Caki2 (cell line): ENCODE measurements at places on chromosomes 12 and 14.

DNA sequence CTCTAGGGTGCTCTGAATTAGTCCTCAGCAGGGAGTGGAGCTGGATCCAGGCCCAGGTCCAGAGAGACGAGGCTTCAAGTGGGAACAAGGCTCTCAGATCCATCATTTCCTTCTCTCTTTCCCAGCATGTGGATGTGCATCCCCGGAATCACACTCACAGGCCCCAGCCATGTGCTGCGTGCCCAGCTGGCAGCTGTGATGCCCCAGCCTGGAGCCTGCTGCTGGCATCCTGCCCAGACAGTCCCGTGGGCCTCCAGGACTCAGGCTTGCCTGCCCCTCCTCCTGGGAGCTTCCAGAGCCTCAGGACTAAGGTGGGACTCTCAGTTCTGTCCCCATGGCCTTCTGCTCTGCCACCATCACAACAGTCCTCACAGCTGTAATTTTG lies 6.2 kb upstream of the KRT84 start:
- DNase-seq, result no peak

DNA sequence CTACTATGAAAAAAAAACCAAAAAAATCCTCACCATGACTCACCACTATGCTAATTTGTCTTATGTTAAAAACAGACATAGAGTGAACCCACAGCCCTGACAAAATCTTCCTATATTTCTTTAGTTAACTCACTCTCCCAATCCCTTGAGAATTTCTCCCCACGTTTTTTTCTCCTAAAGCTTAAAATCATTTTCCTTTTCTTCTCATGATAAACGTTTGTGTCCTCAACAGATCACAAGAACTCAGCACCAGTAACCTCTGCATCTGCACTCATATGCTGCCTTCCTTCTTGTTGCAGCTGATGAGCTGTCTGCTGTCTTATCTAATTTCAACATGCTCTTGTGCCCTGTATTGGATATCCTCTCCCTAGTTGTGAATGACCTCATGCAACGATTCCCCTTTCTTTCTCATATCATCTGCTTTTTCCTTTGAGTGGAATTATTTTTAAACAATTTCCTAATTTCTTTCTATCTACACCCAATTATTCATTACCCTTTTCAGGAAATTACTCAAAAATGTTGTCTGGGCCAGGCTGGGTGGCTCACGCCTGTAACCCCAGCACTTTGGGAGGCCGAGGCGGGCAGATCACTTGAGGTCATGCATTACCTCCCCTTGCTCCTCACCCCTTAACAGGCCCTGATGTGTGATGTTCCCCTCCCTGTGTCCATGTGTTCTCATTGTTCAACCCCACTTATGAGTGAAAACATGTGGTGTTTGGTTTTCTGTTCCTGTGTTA lies 427.5 kb upstream of the MGAT4C start:
- DNase-seq, result peak; percentile 43

- DNase-seq, result no peak
These were observed 39.5 kb downstream of the GALNT16 start for GRCh38 chr14:69299286-69300035.

DNA sequence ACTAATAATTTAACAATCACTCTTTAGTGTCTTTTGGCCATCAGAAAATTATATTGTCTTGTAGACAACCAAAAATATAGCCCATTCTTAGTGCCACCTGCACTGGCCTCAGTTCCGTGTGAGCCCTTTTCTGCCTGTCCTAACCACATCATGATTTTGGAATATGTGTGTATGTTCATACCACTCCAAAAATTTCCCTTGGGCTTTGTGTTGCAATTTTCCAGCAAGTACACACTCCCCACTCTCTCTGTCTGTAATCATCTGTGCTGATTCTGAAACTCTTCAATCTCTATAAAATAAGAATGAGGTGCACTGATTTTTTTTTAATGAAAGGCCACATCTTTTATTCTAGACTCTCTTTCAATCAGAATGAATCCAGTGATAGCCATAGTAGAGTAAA lies 196.0 kb downstream of the PIK3C2G start:
- no peak for DNase-seq

DNA sequence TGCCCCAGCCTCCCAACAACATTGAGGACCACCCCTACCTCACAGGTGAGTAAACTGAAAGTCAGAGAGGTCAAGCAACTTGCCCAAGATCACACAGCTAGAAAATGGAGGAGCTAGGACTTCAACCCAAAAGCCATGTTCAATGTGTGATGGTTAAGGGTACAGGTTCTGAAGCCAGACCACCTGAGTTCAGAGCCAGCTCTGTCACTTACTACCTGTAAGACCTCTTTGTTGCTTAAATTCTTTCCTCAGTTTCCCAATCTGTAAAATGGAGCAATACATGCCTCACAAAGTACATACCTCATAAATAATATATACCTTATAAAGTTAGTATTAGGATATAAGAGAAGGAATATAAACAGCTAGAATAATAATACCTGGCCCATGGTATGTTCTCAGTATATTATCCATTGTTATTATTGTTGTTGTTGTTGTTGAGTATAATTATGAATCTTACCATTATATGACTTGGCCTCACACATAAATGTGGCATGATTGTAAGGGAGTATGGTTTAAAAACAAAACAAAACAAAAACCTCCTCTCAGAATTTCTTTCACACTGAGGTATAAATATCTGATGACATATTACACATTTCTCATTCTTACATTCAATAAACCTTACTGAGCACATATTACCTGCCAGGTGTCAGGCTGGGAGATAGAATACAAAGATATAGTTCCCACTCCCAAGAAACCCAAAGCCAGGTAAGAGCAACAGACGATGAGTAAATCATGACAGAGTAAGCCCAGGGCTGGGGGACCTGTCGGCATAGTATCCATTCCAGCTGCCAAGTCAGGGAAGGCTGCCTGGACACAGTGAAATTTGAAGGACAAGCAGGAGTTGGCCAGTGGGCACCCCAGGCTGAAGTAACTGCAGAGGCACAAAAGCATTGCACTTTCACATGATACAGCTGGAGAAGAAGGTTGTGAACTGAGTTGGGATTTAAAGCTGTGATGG lies 19.6 kb downstream of the CMKLR1 start:
- DNase-seq, result no peak

DNA sequence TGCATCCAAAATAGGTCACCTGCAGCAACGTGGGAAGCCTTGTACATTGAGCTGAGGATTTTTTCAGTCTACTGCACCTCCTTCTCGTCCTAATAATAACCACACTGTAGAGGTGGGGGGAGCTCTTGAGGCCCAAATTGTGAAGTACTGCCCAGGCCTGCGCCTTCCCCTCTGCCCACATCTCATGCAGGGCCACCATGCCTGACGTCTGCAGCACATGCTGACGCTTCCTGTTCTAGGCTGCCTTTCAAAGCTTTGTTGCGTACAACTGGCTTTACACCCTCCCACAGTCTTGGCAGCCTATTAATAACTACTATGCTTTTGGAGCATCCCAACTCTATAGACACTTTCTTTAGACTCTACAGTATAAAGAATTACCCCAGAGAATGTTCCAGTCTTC lies 26.5 kb upstream of the TTC7B start:
- DNase-seq, result no peak

DNA sequence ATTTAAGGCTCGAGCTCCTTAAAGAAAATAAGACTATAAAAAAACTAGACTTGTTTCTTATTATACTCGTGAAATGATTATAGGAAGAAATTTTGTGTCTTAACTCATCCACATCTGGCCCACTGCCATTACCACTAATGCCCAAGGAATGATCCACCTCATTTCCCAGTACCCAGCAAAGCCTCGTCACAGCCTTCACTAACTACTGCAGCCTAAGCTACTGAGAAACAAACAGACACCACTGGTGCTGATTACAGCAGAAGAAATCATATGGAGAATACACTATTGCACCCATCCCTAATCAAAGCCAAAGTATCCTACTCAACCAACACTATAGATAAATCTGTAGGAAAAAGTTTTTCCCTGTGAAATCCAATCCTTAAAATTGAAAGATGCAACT lies 205.3 kb upstream of the NAV3 start:
- DNase-seq, result no peak

DNA sequence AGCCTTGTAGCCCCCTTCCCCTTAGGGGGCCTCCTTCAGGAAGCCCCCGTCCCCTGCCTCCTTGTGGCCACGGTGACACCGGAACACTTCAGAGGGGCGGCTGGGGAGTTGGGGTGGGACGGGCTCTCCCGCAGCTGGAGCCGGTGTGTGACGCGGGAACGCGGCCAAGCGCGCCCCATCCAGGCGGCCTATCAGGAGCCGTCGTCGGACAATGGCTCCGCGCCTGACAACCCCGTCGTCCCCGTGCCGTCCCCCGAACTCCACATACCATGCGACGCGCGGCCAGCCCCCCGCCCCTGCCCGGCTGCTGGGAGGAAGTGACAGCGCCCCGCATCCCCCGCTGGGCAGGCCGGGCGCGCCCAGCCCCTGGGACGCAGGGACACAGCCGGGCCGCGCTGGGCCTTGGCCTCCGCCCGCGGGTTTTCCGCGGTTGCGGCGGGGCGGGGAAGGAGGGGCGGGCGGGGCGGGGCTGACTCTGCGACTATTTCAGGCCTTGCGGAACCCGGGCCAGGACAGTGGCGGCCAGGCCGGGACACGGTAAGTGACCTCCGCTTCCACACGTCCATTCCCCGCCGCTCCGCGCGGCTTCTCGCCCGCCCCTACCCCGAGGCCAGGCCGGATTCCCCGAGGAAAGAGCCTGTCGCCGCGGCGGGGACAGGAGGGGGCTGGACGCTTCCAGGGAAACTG lies at the start of gene TNFAIP2:
TNFAIP2 (plus strand) TSS at position 515 of the 687 bp plus-strand sequence. CDS start 2,997 bp downstream, outside the sequence.
- peak; percentile 69 for DNase-seq

DNA sequence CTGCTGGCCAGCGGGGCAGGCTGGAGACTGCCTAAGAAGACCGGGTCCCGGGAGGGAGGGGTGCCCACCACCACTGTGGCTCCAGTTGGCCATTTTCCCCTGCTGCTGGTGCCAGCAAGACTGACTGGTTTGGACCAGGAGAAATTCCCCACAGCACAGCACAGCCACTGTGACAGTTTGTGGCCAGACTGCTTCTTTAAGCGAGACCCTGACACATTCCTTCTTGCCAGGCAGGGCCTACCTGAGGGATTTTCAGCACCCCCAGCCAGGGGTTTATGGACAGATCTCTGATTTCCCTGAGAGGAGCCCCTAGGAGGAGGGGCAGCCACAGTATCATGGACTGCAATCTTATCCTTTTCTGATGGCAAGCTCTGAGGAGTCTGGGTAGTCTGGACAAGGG lies 15.5 kb downstream of the GLIPR1L1 start:
- no peak for DNase-seq

DNA sequence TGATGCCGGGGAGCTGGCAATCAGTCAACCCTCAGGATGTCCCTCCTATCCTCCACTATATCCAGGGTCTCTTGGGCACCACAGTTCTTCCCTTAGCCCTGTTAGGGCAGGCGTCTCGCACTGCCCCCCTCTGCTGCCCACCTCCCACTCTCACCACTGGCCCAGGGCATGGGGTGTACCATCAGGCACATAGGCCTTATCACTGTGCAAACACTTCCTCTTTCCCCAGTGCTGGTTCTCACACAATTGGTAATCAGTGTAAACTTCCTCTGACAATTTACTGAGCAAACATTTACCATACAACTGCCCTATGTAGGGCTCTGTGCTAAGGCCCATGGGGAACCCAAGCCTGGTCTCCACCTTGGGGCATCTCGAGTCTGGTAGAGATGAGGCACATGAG lies 20.1 kb upstream of the TMED10 start:
- no peak for DNase-seq

- no peak for DNase-seq
These were observed 14.9 kb upstream of the CELA1 start for GRCh38 chr12:51361161-51362016.
